ENCODE measurements at places on chromosomes 2 and 18.

DNA sequence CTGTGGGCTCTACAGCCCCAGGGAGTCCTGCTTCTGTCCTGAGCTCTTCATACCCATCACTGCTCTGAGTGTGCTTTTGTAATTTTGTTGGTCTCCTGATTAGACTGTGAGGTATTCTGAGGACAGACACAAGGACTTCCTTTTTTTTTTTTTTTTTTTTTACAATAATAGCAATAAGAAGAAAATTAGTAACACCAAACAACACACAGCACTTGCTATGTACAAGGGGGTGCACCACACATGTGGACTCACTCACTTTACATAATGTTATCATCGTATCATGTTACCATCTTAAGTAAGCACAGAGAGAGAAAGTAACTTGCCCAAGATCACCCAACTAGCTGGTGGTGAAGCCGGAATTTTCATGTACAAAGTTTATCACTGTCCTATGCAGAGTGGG is 34.6 kb downstream of the MBP start:
- DNase-seq, result no peak

GRCh38 chr18:26574958-26575864 is 26.9 kb upstream of the KCTD1 start:
- no peak for DNase-seq

GRCh38 chr2:4533806-4534205 is 830.4 kb downstream of the DCDC2C start:
- no peak for DNase-seq

DNA sequence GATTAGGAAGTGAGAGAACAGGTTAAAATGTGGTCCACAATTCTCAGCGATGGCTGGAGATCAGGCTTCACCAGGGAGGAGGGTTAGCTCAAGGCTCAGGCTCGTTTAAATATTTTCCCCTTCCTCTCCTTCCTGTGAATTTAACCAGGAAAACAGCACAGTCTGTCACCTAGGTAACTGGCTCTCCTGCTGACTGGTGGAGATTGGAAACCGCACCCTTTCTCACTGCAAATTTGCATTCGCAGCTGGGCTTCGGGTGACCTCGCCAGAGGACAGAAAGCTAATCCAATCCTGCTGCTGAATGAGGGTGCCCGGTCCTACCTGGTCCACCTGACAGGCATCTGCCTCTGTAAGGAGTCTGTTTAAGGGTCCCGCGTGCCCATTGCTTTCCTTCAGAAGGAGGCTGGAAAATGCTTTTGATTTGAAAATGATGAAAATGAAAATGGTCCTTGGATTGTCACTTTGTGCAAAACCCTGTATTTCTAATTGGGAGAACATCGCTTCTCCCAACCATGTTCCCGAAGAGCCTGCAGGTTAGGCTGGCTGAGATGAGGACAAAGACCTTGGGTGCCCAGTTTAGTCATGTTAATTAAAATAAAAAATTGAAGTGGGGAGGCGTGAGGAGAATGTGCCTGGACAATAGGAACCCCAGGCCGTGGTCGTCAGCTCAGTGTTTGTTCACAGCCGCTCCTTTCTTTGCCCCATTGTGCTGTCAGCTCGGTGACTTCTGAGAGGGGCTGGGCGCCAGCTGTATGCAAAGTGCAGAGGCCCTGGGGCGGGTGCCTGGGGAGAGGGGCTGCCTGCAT is 43.4 kb upstream of the MTCL1 start:
- no peak for DNase-seq

DNA sequence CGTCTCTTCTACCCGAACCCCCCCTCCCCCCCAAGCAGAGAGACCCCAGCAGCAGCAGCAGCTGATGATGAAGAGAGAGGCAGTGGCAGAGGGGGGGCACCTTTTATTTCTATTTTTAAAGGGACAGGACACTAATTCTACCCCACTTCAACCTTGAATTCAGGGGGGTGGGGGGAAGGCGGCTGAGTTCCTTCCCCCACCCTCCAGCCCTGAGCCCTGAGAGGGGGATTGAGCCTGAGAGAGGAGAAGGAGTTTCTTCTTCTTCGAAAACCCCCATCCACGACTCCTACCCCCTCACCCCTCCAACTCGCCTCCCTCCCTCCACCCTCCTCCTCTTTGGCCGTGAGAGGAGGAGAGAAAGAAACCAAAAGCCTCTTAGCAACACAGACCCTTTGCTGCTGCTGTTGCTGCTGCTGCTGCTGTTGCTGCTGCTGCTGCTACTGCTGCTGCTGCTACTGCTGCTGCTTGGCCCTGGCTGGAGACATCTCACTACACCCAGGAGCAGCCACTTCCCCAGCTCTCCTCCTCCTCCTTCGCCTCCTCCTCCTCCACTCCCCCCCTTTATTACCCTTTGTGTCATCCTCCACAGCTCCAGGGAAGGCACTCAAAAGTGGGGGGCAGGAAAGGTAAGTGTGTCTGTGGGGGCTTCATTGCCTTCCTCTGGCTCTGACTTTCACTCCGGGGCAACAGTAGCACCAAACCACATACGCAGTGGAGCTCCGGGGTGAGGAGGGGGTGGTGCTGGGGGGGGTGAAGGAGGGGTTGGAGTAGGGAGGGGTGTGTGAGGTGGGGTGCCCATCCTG is at the start of gene MBD5:
MBD5 (plus strand) TSS at position 33 of the 803 bp plus-strand sequence.
- DNase-seq, result peak; percentile 2

DNA sequence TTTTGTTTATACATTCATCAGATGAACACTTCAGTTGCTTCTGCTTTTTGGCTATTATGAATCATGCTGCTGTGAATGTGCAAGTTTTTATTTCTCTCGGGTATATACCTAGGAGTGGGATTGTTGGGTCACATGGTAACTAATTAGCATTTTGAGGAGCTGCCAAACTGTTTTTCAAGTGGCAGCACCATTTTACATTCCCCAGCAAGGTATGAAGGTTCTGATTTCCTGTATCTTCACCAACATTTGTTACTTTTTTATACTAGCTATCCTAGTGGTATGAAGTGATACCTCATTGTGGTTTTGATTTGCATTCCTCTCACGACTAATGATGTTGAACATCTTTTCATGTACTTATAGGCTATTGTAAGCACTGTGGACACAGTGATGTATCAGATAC is 53.9 kb downstream of the DYNC1I2 start:
- DNase-seq, result no peak

GRCh38 chr2:141323571-141323970 is 807.2 kb downstream of the LRP1B start:
- DNase-seq, result no peak

DNA sequence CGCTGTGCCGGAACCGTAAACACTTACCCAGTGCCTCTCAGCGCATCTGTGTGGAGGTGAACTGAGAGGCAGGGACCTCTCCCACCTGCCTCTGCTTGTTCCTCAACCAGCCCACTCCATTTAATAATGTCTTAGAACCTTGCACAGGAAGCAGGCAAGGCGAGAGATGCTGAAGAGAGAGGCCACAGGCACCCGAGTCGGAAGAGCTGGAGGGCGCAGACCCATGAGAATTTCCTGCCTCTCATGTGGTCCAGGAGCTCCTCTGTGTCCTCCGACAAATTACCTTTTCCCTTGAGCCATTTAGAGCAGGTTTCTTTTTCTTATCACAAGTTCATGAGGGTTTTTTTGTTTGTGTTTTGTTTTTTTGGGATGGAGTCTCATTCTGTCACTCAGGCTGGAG is 4.9 kb upstream of the RFX8 start:
- no peak for DNase-seq

GRCh38 chr2:24107-24506 is 22.2 kb downstream of the FAM110C start:
- DNase-seq, result no peak

DNA sequence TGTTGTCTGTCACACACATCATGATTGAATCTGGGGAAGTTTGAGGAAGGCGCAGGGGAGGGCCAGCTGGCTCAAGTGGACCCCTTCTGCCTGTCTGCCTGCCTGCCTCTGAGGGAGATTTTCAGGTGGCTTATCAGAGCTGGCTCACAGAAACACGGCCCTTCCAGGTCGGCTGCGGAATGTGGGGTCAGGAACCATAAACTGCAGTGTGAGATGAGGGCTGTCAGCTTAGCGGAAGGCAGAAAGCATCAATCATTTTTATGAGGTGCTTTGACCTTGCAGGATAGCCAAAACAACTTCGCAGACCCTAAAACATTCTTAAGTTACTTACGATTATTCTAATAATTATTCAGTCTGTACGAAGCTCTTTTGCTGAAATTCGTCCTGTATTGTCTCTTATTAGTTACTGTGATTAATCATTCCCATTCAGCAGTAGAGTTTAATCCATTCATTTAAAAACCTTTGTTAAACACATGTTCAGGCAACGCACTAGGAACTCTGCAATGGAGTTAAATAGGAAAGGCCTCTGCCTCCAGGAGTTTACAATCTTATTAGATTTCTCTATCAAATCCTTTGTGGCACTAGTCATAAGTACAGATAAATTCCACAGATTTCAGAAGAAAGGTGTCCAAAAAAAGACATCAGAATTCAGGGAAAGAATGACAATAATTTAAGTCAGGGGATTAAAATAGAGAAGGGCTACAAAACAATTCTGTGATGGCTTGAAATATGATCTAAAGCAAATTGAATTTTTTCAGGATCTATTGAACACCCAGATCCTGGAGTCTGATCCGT is 371.6 kb downstream of the HRH4 start:
- no peak for DNase-seq

DNA sequence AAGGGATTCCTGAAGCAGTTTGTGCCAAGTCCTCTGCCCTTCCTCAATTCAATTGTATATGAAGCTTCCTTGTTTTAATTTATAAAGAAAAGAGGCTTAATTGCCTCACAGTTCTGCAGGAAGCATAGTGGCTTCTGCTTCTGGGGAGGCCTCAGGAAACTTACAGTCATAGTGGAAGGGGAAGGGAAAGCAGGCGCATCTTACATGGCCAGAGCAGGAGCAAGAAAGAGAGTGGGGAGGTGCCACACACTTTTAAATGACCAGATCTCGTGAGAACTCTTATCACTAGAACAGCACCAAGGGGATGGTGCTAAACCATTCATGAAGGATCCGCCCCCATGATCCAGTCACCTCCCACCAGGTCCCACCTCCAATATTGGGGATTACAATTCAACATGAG is 114.2 kb downstream of the SGPP2 start:
- no peak for DNase-seq

Measured in activated CD8-positive, alpha-beta memory T cell treated with anti-CD3 and anti-CD28 coated beads for 48 hours (primary cell).